Lower leg skin (tissue), 4 donors: ENCODE measurements at places on chromosomes 1 and 21. TPM values are rescaled to one million over a fixed set of nuclear protein-coding genes. Genes with fewer than 3 reads are reported as not detected.

DNA sequence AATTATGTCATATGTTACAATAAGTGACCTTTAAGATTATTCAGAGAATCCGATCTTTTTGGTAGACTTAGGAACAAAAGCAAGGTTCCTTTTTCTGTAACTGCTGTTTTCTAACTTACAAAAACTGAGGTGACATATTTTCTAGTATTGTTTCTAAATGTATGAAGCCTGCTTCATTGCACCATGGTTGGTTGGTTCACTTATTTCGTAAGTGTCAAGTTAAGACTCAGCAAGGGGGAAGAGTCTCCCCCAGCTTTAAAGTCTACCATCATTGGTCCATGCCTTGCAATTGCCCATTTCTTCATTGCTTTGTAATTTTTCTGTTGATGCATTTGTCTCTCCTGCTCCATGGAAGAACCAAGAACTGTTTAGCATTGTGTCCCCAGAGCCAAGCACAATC, 136.9 kb downstream of the DISC1 start:
- DNase-seq = no peak

DNA sequence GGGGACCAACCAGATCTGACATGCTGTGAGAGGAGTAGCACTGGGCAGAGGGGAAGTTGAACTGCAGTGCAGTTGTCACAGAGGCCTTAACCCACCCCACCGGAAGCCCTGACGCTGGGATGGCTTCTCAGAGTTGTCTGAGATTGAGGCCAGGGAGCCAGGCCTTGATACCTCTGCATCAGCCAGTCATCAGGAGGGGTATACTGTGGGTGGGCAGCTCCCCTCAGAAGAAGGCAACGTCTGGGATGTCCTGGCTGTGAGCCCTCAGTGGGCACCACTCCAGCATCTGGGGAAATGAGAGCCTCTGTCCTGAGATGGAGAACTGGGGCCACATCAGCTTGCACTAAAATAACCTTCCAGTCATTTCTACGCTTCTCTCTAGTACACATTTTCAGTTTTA, 47.9 kb upstream of the BCAR3 start:
- no peak for DNase-seq

DNA sequence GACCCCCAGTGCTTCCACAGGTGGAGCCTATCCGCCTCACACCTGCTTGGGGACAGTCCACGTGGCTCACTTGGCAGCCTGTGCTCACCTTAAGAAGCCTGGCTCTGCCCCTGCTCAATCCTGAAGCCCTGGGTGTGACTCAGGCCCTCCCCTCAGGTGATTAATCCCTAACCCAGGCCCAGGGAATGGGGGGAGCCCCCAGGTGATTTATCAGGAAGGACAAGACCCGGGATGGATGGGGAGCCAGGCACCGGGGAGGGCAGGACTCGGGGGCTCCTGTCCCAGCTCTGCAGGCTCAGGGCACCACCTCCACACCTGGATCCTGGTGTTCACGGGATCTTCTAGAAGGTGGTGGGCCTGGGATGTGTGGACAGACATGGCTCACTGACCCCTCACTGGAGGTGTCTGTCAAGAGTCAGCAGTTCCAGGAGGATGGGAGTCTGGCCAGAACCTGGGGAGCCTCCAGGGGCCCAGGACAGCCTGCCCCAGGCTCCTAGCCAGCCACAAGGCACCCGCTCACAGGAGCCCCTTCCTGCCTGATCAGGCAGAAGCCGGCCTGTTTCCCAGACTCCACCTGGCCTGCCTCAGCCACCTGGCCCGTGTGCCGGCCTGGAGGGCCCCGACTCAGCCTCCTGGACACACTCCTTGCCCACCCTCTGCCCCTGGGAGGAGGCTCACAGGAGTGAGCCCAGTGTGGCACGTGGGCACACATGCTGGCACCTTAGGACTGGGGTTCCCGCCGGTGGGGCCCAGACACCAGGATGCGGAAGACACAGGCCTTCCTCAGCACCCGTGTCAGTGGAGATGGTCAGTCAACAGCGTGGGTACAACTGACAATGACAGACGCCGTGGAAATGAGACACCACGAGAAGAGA, 38.6 kb upstream of the COL6A1 start:
- DNase-seq = no peak

DNA sequence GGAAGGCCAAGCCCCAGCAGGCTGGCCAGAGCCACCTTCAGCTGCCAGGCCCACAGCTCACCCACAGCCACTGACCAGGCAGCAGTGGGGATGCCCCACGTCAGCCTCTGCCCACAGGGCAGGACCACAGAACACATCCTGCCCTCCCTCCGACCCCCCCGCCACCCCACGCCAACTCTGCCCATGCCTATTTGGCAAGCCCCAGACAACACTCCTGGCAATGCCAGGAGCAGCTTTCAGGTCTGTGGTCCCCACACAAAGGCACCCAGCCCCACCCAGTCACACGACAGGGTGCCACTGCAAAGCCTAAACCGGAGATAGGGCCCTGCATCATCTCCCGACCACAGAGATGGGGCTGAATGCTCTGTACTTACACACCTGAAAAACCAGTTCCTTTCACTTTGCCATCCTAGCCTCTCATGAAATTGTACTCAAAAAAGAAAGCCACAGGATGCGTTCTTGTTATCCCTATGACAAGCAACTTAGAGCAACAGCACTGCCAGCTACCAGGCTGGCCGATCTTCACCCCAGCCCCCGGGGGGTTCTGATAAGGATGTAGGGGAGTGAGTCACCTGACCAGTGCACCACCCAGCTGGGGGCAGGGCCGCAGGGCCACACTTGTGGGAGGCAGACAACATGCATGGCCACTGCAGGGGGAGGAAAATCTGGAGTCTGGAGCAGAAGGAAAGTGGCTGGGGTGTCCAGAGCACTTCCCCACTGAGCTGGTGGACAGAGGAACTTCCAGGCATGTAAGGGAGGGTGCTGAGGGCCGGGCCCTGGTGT, 36.2 kb downstream of the UBE2G2 start:
- DNase-seq = no peak

GRCh38 chr1:184945029-184945428, 29.3 kb downstream of the NIBAN1 start:
- DNase-seq = no peak

GRCh38 chr1:9105336-9105867, 23.5 kb downstream of the GPR157 start:
- no peak for DNase-seq

- DNase-seq = no peak
These were observed 15.8 kb upstream of the MAGOH start for GRCh38 chr1:53254011-53254640.

GRCh38 chr21:15804247-15805005, 74.6 kb downstream of the USP25 start:
- DNase-seq = no peak

- DNase-seq = no peak
These were observed 27.4 kb downstream of the ETS2 start for GRCh38 chr21:38833117-38833516.

DNA sequence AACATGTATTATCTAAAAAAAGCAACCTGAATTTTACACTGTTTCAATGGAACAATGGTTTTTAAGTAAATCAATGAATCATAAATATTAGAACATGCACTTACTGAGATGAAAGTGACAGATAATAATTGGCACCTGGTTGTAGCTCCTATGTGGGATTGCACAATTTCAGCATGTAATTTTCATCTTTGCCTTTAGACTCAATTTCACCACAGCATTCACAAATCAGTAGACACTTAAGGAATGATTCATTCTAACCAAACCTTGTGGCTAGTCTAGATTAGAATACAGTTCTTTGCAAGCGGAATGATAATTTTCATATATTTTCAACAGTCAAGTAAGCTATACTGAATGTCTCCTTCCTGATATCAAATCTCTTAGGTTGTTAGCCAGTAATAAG, 853.4 kb downstream of the KCNT2 start:
- DNase-seq = no peak

DNA sequence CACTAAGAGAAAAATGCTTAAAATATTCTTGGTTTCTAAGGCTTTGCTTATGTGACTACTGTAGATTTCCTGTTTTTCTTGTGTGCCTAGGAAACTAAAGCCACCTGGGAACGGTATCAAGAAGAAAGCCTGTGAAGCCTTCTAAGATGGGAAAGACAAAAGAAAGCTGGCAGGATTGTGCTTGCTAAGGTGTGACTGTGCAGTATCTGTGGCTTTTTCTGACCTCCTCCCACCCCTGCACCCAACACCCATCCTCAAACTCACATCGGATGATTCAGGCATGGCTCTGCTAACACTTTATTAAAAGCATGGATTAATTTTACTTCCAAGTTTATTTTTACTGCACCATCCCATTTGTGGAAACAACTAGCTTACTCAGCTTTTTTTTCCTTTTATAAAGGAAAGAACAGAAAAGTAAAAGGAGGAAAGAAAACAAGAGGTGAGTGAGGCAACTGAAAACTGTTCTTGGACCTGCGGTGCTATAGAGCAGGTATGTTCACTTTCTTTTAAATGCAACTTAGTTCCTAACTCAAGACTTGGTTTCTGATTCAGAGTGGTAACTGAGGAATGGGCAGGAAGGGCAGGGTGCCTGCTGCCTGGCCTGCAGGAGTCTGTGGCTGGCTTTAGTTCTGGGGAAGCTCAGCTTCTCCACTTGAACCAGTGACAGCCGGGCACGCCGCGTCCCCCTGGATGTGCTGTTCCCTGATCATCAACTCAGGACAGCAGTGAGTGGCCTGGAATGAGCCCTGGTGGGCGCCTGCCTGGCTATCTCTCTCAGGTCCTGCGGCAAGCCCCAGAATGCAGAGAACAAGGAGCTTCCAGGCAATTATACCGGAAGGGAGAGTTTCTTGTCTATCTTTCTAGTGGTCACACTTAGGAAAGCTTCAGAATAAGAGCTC, at the start of gene GBP6:
TSS of gene GBP6 (plus strand) at position 422 of the 899 bp plus-strand sequence. CDS start 4,493 bp downstream, outside the sequence.
- DNase-seq = no peak

DNA sequence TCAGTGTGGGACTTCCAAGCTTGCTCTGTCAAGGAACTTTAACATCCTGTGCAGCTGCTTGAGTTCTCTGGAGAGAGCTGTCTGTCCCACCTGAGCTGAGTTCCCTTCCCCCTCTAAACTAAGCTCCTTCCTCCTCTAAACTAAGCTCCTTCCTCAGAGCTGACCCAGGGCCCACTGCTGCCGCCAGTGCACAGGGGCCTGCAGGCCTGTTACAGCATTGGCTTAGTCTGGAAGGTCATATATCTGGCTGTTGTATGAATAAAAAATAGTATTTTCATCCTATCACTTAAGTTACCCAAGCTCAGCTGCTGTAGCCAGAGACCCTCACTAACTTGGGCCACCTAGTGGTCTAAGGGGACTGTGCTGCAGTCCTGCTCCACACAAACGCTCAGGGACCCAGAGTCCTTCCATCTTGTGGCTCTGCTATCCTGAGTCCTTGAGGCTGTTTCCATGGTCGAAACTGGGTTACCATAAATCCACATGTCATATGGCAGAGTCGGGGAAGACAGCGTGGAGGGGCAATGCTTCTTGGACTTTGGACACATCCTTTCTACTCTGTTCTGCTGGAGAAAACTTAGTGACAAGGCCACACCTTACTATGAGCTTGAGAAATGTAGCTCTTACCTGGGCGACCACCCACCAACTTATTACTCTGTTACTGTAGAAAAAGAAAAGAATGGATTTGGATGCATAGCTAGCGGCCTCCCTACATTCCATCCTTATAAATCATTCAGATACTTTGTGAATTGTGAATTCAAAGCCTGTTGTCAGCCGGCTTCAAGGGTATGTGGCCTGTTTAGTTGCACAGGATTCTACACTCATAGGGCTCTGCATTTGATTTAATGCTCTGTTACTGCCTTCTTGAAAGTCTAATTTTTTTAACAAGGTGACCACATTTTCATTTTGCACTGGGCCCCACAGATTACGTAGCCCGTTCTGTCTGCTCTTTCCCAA, 71.4 kb upstream of the GCLM start:
- no peak for DNase-seq

- DNase-seq = peak; percentile 81
These were observed 29.9 kb upstream of the LRRC3 start for GRCh38 chr21:44425307-44425894.

GRCh38 chr1:24973315-24973714, 43.2 kb upstream of the RUNX3 start:
- no peak for DNase-seq

DNA sequence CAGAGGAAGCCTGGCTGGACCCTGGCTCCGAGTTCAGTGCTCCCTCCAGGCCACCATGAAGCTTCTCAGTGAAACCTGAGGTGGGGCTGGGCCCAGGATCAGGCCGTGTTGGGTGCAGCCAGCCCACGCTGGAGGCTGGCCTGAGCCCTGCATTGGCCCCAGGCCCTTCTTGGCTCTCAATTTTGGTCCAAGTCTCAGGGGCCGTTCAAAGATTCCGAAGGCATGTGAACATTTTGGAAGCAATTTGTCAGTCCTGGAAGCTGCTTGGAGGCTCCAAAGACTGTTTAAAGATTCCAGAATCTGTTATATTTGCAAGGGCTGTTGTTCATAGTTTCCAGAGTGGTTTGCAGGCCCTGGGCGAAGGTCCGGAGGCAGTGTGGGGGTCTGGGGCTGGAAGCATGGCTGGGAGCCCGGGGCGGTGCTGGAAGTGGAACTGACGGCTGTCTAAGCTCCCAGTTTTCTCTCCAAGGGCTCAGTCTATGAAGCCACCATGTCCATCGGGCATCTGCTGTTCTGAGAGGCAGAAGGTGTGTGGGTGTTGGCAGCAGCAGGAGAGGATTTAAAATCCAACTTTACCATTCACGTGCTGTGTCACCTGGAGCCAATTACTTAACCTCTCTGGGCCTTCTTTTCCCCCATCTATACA, 104.9 kb downstream of the EPHB2 start:
- no peak for DNase-seq

DNA sequence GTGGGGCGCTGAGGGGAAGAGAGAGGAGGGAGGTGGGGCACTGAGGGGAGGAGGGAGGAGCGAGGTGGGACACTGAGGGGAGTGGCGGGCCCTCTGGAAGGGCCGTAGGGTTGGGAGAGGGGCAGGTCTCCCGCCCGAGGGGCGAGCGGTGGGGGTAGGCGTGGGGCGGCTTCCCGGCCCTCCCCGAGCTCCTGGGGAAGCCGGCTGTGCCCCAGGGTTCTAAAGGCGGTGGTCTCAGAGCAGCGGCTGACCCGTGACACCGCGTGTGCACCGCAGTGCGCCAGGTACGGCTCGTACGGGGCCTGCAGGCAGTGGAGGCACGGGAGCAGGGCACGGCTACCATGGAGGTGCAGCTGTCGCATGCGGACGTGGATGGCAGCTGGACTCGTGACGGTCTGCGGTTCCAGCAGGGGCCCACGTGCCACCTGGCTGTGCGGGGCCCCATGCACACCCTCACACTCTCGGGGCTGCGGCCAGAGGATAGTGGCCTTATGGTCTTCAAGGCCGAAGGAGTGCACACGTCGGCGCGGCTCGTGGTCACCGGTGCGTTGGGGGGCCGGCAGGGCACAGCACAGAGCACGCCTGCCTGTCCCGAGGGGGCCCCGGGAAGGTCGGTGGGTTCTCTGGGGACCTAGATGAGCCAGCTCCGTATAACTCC, 68.5 kb downstream of the OBSCN start:
- DNase-seq = no peak

- DNase-seq = peak; percentile 48
These were observed 368.5 kb downstream of the RPS6KC1 start for GRCh38 chr1:213419401-213420030.

IGFN1 gene
- not detected for total RNA-seq

NBPF20 gene
- 1.3 TPM for total RNA-seq

BTBD8 gene
- total RNA-seq = 3.0 TPM

S100A3 gene
- not detected for total RNA-seq

KRTAP21-2 gene
- total RNA-seq = not detected

TEX38 gene
- not detected for total RNA-seq
